ENCODE measurements at places on chromosomes 3 and 15.

DNA sequence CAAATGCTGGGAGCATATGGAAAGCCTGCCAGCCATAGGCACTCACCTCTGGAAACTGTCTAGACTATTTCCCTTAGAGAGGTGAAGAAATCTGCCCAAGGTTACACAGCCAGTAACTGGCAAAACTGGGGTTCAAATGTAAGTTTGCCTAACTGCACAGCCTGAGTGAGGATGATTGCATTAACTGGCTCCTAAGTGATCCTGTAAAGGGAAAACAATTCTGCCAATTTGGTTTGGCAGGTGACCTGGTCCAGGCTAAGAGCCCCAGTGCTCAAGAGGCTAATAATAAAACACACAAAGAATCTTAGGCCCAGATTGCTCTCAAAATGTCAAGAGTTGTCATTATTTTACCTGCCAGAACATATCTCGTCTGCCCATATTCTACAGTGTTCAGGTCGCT is 43.9 kb upstream of the SPRED1 start:
- no peak for DNase-seq

DNA sequence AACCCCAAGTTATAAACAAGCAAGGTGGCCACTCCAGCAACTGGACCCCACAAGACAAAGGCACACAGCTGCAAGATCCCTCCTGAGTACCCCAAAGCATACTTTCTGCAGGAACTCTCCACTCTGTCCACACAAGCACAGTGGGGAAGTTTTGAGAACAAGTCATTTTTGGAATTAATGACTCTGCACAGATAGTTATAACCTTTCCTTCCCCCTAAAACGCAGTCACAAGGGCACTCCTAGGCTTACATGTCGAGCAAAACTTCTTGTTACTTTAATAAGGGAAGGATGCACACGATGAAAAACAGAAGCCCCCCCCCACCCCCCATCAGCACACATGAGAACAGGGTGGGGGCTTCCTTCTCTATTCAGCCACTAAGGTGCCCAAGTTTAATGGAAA is 1.2 kb downstream of the STIMATE start:
- DNase-seq = no peak

DNA sequence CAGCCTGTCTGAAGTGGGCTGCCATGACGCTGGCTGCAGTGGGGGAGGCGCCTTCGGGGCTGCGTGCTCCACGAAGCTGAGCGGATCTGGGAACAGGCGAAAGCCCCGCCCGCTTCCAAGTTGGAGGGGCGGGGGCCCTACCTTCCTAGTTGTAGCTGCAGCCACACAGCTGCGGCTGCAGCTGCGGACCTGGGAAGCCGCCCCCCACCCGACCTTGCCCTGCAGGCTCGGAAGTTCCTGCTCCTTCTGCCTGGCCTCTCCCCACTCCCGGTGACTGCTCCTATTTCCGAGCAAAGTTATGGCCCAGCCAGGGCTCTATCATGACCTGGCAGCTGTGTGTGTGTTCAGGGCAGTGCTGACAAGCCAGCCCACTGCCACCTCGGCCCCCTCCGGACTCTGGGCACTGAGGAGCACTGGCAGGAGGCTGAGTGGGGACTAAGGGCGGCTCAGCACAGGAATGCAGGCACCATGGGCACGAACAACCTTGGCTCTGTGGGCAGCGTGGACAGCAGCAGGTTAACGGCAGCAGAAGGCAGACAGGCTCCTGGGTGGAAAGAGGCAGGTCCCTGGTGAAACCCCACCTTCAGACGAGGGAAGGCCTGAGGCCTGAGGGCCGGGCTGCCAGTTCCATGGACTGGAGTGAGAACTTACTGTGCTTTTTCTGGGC is 352.4 kb upstream of the TMCO5A start:
- no peak for DNase-seq

- DNase-seq = no peak
Observed at GRCh38 chr3:40130721-40131120, 178.8 kb upstream of the EIF1B start.

DNA sequence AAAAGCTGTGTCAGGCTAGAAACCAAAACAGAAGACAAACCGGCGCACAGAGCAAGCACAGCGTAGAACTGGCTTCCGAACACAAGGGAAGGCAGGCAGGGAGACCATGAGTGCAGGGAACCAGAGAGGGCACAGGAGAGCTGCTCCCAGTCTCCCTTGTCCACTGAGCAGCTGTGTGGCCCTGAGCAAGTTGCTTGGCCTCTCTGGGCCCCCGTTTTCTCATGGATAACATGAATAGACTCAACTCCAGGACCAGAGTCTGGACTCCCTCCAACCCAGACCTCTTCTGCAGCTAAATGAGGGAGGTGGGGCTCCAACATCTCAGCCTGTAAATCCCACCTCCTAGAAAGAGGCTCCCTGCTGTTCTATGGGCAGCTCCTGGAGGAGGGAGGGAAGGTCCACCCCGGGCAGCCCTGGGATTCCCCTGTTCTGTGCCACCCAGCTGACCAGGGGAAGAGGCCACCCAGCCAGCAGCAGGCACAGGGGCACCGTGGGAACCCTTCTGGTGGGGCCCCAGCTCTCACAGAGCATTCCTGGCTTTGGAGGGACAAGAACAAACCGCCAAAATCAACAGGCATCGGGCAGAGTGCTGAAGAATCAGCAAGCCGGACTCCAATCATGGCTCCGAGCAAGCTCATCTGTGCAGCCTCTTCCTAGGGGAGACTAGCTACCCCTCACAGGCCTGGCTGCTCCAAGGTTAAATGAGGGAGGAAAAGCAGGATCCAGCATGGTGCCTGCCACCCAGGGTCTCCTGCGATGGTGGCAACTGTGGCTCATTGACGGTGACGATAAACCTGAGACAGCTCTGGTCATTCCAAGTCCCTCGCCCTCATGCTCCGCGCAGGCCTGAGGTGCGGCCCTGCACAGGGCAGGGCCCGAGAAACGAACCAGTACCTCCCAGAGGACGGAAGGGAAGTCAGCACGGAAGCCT is 15.1 kb downstream of the XXYLT1 start:
- no peak for DNase-seq

DNA sequence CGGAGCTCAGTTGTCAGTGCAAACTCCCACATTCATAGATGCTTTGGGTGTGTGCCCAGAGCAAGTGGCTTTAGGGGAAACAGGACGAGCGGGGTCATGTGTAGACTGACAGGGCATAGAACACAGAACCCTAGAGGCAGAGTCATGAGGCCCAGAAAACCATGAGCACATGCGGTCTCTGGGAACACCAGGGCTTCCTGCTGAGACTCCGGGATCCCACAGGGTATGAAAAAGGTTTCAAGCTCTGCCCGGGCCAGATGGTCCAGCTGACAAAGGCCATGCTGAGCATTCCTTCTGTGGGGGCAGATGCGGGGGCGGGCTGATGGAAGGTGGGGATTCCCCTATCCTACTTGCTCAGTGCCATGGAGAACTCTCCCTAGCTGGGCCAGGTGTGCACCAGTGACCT is 44.8 kb downstream of the ROPN1B start:
- DNase-seq = no peak

DNA sequence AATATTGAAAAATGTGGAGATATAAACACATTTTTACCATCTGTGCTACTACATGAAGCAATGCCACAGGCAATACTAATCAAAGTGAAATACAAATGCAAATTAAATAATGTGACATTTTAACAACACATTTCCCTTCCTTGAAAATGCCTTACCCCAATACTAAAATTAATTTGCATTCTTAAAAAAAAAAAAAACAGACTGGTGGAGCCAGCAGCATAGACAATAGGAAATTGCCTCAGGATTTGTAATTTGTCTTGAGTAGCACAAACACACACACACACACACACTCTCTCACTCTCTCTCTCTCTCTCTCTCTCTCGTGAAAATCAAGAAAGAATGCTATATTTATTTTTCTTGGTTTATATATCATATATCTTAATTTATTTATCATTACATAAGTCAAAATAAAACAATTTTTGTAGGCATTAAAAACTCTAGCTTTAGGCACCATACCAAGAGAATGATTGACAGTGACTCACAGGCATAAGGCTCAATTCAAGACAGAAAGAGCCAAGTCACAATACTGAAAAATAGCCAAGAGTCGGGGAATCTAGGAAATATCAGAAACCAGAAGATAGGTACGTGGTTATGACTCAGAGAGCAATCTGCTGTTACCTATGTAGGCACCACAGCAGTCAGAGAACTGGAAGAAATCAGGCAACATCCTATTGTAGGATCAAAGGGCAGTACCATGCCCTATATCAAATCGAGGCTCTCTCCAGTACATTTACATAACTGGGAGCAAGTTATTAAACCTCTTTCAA is 23.0 kb downstream of the SUCNR1 start:
- no peak for DNase-seq

DNA sequence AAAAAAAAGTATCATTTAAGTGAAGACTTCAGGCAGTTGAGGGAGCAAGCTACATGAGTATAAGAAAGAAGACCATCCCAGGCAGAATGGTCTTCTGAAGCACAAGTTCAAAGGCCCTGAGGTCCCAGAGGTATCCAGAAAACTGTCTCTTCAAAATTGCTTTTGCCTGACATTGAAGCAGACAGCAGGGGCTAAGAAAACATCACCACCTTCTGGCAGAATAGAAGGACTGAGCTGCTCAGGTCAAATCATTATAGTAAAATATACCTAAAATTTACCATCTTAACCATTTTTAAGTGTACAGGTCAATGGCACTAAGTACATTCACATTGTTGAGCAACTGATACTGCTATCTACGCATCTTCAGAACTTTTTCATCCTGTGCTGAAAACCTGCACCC is 16.4 kb downstream of the GPR160 start:
- DNase-seq = no peak

- DNase-seq = no peak
Observed at GRCh38 chr3:132837615-132838014, 115.4 kb upstream of the NPHP3 start.

DNA sequence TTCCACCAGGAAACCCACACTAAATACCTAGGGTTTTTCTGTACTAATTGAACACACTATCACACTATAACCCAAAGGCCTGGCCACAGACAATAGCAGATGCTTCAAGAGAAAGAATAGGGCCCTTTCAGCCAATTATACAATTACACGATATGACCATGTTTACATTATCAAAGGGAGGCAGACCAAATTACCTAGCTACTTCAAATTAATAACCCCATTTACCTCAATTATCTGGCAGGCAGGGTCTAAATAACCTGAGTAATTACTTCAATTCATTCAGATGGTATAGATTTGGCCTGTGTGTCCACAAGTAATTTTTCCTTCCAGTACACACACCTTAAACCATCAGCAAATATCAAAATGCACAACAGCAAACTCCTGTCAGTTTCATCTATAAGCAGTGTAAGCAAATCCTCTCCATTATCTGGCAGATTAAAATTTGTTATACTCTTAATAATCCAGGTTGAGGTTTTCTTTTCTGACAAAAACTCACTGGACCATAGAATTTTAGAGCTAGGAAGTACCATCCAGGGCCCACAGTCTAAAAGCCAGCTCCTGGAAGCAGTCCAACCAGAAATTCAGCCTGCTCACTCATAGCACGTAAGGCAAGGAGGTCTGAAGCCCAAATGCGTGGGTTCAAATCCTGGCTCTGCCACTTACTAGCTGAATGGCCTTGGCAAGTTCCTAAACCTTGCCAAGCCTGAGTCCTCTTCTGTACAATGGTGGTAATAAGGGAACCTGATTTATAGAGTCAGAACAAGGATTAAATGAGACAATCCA is 51.8 kb downstream of the RFTN1 start:
- no peak for DNase-seq

GRCh38 chr15:95450413-95450812 is 880.1 kb upstream of the NR2F2 start:
- no peak for DNase-seq

DNA sequence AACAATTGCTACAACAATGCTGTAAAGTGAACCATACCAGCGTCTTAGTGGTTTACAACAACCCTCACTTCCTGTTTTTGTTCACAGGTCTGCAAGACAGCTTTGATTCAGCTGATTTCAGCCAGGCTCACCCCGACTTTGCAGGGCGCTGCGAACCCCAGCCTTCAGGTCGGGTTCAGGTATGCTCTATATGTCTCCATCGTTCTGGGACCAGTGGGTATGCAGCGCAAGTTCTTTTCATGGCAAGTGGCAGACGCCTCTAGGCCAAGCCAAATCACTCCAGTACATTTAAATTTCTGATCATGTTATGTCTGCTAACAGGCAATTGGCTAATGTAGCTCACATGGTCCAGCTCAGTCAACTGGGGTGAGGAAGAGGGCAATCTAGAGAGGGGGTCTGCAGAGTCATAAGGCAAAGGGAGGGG is 52.4 kb upstream of the RGMA start:
- DNase-seq = no peak

- no peak for DNase-seq
Observed at GRCh38 chr3:23455084-23455483, 252.0 kb downstream of the UBE2E2 start.

DNA sequence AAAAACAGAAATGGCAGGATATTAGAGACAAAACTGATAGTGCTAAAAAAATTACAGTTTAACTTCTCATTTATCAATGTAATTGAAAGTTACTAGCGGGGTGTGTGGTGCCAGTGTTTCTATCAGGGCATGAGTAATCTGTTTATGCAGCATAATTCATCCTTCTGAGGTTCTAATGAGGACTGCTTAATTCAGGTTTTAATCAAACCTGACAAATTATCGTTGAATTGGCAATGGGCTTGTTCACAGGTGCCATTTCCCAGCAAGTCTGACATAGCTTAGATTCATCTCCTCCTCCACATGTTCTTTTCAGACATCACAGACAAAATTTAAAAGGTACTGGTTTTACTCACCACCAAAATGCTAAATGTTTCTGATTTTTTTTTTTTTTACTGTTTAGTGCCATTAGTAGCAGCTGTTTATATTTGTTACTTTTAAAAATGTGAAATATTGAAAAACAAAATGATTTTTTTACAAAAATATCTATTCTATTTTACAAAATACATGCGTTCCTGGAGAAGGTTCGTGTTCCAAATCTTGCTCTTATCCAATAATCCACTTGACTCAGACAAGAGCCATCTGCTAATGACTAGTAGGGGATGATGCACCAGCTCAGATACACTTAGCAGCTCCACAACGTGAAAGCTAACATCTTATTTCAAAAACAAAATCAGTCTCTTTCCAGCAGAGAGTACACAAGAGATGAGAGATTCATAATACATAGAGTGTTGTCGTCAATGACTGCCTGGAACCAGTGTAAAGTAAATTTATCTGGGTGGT is 447.7 kb upstream of the DPPA4 start:
- no peak for DNase-seq

- DNase-seq = peak; percentile 22
Observed at GRCh38 chr3:47664519-47664918, 85.9 kb upstream of the CSPG5 start.

GRCh38 chr15:77219841-77220240 is 148.9 kb upstream of the TSPAN3 start:
- DNase-seq = no peak

- no peak for DNase-seq
Observed at GRCh38 chr3:64668582-64669510, 19.0 kb downstream of the ADAMTS9 start.

DNA sequence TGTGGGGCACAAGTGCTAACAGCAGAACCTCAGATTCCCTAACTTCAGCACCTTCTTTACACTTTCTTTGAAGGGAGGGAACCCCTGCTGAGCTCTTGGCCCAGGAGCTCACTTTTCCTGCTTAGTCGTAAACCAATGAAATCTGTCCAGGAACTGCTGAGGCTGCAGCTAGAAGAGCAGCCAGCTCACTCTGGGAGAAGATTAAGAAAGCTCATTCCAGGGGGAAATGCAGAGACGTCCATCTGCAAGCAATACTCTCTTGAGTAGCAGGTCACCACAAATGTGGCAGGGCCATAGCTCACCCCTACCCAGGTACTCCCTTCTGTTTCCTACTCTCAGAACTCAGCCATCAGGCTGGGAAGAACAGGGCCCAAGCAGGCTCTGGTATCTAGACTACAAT is 103.3 kb downstream of the WDR76 start:
- DNase-seq = no peak

GRCh38 chr15:37106490-37107001 is 6.2 kb upstream of the MEIS2 start:
- no peak for DNase-seq

GRCh38 chr15:68419301-68420175 is 12.4 kb downstream of the ITGA11 start:
- no peak for DNase-seq
